ENCODE measurements at places on chromosomes 4 and X.

- DNase-seq: no peak
These were observed 189.6 kb downstream of the PACRGL start for GRCh38 chr4:20889901-20890300.

GRCh38 chr4:30122711-30123110 is 597.5 kb upstream of the PCDH7 start:
- no peak for DNase-seq

- no peak for DNase-seq
These were observed 2.2 kb downstream of the WFS1 start for GRCh38 chr4:6271701-6272465.

DNA sequence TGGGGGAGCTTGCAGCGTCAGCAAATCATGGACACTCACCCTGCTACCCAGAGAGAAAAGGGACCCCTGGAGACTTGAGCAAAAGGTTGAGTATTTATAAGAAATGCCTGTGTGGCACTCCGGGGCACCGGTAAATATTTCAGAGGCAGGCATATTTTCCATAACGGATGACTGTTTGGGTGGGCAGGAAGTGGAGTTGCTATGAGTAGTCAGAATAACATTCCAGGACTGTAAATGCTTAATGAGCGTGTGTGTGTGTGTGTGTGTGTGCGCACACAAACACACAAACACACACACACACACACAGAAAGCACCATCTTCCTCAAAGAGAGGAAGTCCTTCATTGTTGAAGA is 74.6 kb downstream of the MXRA5 start:
- DNase-seq: no peak

- no peak for DNase-seq
These were observed 193.0 kb downstream of the PDGFC start for GRCh38 chr4:156778606-156779005.

DNA sequence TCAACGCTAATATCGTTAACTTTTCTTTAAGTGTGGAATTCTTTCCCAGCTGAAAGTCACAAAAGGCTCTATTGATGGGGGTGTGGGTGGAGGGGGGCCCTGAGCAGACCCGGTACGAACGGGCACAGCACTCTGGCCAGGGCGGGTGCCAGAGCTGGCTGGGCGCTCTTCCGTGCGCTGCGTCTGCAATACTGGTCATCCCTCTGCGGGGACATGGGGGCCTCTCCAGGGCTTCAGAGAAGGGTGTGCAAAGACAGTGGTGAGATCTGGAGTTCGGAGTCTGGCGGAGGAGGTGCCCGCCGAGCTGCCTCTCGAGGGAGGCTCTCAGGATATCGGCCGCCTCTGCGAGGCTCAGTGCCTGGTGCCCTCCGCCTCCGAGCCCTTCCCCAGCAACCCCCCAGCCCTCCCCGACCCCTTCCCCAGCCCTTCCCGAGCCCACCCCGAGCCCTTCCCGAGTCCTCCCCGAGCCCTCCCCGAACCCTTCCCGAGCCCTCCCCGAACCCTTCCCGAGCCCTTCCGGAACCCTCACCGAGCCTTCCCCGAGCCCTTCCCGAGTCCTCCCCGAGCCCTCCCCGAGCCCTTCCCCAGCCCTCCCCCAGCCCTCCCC is 34.3 kb downstream of the FGFRL1 start:
- no peak for DNase-seq

GRCh38 chr4:20431543-20431951 is 179.8 kb downstream of the SLIT2 start:
- no peak for DNase-seq

Measured in GM18507 (cell line).